Sigmoid colon (tissue), 7 donors: ENCODE measurements at places on chromosomes 5 and 9. TPM values are rescaled to one million over a fixed set of nuclear protein-coding genes. Genes with fewer than 3 reads are reported as not detected.

ANKH gene
- 28.2 TPM for total RNA-seq

- DNase-seq = peak; percentile 74
These were observed at the start of gene ARL10 for GRCh38 chr5:176365351-176366231. ARL10 (plus strand) TSS chr5:176365487; CDS start chr5:176365564, 77 bp downstream.

ANKRD31 gene
- under 0.01 TPM for total RNA-seq

FST gene
- total RNA-seq = 6.1 TPM

- no peak for DNase-seq
These were observed 175.2 kb downstream of the GAS1 start for GRCh38 chr9:86771941-86772634.

DNA sequence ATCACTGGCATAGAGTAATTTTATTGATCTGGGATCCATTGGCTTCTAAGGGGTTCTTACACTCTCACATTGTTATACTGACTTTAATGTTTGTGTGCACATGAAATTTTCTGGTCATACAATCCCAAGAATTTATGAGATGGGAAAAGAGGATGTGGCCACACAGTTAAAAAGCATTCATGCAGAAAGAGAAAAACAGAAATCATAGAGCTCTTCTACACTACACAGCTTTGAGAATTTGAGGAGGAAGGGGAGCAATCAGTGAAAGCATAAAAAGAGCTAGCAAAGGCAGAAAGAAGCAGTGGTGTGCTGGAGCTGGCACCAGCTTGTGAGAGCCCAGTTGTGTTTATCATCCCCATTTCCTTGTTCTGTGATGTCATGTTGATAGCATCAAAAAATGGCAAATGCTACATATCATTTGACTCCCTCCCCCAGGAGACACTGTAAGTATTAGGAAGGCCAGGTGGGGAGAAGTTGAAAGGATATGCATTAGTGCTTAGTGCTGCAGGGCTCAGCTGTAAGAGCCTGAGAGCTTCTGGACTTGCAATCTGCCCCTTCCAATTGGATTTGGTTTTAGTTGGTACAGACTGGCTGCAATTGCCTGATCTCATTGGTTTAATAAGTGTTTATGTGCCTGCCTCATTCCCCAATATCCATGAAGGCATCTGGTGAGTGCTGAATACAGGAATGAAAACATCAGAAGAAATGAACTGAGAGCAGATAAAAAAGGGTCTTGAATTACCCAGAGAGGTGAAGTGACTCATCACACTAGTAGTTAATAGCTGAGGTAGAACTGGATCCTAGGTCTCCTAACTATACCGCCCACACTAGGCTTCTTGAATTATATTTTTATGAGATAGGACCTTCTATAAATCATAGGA lies 30.9 kb downstream of the RHOBTB3 start:
- no peak for DNase-seq

DNA sequence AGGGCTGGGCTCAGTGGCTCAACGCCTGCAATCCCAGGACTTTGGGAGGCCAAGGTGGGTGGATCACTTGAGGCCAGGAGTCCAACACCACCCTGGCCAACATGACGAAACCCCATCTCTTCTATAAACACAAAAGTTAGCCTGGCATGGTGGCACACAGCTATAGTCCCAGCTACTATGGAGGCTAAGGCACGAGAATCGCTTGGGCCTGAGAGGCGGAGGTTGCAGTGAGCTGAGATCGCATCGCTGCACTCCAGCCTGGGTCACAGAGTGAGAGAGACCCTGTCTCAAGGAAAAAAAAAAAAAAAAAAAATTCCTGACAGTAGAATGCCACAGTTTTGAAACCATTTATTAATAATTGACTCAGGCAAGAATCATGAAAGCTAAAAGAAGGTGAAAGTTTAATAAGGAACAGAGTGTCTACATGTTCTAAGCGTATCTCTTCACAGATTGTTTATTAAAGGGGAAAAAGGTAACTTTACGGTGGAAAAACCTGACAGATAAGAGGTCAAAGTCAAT lies 5.7 kb upstream of the PTGR1 start:
- DNase-seq = no peak

DNA sequence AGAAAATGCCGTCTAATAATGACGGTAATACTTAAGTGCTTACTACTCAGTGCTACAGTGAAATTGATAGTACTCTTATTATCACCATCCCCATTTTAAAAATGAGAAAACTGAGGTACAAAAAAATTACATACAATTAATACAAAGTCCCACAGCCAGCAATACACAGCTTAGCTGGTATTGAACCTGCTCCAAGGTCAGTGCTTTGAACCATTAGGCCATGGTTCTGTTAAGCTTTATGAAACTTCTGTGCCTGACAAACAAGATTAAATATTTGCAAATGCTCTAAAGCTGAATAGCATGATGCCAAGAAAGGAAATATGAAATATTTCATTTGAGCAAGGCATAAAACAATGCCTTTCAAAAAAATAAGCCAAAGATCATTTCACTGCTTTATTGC lies 357.2 kb downstream of the ARRDC3 start:
- DNase-seq = no peak

DNAJA1 gene
- 102 TPM for total RNA-seq

PCDHGA3 gene
- total RNA-seq = 4.4 TPM

- no peak for DNase-seq
These were observed 396.9 kb downstream of the ENC1 start for GRCh38 chr5:74243634-74244033.

GRCh38 chr5:141969783-141970771 lies 1.2 kb downstream of the RNF14 start:
- DNase-seq = no peak

TNPO1 gene
- 119 TPM for total RNA-seq

DNA sequence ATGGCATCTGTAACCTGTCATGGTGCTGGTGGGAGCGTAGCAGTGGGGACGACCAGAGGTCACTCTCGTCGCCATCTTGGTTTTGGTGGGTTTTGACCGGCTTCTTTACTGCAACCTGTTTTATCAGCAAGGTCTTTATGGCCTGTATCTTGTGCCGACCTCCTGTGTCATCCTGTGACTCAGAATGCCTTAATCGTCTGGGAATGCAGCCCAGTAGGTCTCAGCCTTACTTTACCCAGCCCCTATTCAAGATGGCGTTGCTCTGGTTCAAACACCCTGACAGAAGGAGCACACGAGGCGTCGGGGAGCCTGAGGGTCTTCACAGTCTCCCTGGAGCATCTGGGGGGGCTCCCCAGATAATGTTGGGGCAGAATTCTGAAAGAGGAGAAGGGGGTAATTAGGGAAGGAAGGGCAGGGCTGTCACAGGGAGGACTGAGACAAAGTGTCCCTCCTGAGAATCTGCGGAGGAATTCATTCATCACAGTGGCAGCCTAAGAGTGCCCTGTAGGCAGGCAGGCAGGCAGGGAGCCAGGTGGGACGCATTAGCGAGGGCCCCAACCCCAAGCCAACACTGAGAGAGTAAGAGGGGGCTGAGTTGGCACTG lies 21.3 kb upstream of the NCS1 start:
- DNase-seq = no peak

DNA sequence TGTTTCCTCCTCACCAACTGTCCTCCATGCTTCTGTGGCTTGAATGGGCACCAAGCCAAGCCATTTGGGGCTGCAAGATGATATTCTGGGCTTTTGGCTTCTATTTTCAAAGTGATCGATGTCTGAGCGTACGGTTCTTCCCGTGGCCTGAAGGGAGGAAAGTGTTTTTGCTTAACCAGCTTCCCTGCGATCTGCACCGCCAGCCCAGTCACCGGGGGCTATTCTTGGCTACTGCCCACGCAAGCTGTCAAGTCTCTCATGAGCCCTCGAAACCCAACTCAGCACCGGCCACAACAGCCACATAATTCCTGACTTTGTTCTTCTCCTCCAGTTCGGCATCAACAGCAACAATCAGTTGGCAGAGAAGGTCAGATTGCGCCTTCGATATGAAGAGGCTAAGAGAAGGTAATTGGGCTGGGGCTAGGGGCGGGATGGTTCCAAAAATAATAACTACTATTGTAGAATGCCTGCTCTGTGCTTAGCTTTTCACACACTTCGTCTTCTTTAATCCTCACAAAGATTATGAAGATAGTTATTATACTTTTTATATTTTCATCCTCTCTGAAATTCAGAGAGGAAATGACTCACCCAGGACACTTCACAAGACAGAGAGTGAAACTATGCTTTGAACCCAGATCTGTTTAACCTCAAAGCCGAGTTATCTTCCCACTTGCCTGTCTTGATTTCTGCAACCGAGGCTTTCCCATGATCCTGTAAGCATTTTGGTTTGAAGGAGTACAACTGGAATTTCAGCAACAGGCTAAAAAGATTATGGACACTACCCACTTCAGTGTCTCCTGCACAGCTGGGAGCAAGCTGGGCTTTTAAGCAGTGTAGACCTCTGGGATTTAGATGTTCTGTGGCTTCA lies 76.4 kb upstream of the RARS1 start:
- DNase-seq = peak; percentile 62

DNA sequence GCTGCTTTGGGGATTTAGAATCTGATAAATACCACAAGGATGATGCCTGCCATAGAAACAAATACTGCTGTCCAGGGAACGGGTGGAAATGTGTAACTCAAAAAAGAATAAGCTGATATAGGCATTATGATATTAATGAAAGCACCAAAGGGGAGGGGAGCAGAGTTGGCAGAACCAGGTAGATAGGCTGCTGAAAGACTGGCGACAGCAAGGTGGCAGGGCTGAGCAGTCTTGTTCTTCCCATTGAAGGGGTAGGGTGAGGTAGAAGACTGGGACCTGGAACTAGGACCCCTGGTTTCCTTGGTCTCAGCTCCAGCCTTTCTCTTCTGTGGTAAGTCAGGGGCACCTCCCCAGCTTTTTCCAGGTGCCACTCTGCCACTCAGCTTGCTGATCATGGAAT lies 31.4 kb upstream of the TMOD1 start:
- no peak for DNase-seq

DNA sequence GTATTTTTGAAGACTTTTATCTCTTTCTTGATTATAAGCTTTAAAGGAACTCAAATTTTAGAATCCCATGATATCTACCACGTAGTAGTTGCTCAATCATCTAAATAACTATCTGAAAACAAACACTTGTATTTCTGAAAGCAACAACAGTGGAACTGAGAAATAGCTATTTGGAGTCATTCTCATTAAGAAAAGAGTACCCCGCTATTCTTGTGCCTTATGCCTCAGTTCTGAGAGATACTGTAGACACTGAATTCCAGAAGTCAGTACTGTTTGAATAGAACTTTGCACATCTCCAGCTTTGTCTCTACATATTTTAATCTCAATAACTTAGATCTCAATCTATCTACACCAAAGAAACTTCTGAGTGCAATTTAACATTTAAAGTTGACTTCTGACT lies 11.4 kb downstream of the CHD1 start:
- no peak for DNase-seq

RCL1 gene
- total RNA-seq = 24.1 TPM

DNA sequence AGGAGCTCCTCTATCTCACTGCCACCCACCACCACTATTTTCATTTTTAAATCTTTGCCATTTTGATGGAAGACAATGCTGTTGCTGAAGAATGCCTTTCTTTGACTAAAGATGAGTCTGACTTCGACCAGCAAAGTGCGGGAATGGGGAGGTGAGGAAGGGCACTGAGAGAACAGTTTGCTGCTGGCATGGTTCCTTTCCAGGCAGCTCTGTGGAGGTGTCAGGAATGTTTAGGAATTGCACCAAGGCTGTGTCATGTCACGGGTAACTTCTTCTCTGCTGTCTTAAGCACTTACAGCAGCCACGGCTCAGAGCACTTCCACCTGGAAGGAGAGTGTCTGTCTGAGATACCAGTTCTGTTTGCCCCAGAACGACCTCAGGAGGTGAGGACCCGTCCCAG lies 41.4 kb upstream of the SHB start:
- no peak for DNase-seq

DNA sequence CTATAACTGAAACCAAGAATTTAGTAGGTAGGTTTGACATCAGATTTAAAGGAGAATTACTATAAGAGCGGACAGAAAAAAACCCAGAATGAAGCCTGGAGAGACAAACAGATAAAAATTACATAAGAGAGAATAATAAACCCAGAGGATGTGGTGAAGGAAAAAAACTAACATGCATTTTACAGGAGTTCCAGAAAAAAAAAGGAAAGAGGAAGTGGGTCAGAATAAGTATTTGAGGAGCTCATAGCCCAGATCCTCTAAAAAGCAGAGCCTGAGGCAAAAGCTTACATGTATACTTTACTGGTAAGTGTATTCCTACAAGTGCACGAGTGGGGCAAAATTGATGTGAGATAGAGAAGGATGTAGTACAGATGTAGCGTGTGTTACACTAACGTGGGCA lies 43.1 kb upstream of the NAA35 start:
- DNase-seq = no peak

DNA sequence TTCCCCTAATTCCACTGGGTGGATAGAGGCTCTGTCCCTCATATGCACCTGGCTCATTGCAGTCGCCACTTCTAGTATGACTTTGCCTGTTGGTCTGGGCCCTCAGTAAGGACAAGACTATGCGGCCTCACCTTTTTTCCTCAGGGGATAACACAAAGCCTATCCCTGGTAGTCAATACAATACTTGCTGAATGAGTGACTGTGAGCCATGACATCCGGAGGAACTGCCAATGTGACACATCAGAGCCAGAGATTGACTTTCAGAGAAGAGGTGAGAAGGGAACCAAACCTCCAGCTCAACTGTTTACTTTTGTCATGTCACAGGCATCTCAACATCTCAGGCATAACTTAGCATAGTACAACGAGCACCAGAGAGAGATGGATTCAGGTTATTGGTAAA lies 371.3 kb downstream of the DMRT2 start:
- DNase-seq = no peak

SPATA24 gene
- 7.9 TPM for total RNA-seq

DNA sequence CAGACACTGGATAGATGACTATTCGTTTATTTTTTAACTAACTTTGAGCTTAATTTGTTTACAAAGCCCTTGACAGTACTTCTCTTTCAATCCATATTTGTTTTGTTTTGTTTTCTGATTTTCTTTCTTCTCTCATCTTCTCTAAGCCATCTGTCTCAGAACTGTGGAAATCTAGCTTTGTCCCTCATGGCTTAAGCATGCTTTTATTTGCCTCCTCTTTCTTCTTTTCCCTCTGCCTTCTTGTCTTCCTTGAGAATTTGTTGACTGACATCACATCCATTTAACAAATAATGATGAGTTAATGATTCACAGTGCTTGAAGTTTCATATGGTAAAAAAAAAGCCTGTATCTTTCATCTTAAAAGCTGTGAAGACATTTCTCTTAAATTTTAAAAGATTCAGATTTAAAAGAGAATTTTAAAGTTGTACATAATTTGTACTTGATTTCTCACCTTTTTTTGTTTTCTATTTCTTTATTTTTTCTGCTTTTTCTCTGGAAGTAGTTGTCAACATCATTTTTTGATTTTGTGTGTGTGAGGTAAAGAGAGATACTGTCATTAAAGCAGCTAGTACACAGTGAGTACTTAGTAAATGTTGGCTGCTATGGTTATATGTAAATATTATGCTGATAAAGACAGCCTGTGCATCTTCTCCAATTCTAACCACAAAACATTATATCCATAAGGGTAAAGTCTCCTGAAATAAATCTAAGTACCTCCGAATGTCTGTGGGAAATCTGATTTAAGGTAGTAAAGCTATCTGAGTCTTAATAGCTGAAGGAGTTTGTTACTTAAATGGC lies 13.9 kb upstream of the SGCD start:
- DNase-seq = no peak

IFT74 gene
- 21.9 TPM for total RNA-seq
